ENCODE measurements at places on chromosomes 12 and 14.

DNA sequence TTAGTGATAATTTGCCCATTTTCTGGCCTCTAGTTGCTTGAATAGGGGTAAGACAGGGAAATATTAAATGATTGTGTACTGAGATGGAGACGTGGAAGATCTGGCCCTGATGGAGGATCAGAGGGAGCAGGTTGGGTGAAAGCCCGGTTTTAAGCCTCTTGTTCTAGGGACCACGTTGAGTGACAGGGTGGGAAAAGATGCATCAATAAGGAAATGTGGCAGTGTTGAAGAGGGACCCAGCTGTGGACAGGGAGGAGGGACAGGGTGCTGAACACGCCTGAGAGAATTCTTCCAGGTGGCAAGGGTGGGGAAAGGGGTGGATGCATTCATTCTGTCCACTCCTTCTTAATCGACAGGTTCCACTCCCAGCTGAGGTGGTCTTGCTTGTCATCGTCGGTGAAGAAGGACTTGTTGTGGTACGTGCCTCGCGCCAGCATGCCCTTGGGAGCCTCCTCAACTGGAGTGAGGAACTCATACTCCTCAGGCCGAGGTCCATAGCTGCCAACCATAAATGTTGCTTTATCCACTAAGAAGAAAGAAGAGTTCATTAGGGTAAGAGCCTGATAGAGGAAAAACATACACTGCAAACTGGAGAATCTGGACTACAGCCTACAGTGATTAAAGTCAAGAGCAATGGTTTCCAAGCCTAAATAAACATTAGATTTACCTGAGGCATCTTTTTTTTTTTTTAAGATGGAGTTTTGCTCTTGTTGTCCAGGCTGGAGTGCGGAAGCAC, 4.0 kb upstream of the ERP27 start:
- DNase-seq, result no peak

GRCh38 chr14:21055432-21056117, 2.0 kb upstream of the RNASE8 start:
- no peak for DNase-seq

DNA sequence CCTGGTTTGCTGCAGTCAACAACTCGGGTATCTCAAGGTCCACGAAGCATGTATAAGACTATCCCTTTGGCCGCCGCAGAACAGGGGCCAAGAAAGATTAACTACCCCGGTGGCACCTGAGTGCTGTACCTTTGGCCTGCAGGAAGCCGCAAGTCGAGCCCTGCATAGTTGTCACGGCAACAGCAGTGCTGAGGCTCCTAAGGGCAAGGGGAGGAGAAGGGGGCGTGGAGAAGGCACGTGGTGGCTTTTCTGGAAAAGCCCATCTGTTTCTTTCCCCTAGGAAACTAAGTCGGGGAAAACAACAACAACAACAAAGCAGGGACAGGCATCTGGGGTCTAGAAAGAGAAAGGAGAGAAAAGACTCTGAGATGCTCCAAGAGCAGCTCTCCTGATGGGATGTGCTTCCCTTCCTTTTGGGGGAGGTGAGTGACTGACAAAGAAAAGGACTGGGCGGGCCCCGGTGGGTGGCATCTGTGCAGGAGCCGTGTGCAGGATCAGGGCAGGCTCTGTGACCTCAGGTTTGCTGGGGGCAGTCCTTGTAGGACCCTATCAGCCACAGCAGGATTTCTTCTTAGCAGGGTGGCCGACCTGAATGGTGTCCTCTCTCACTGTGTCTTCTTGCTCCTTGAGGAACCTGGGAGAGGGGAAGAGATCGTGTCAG, 123.9 kb downstream of the PRMT8 start:
- DNase-seq, result no peak

- DNase-seq, result peak; percentile 67
Observed at GRCh38 chr12:67540920-67541624, 107.5 kb upstream of the DYRK2 start.

- DNase-seq, result no peak
Observed at GRCh38 chr12:101969-102878, 35.7 kb downstream of the IQSEC3 start.

DNA sequence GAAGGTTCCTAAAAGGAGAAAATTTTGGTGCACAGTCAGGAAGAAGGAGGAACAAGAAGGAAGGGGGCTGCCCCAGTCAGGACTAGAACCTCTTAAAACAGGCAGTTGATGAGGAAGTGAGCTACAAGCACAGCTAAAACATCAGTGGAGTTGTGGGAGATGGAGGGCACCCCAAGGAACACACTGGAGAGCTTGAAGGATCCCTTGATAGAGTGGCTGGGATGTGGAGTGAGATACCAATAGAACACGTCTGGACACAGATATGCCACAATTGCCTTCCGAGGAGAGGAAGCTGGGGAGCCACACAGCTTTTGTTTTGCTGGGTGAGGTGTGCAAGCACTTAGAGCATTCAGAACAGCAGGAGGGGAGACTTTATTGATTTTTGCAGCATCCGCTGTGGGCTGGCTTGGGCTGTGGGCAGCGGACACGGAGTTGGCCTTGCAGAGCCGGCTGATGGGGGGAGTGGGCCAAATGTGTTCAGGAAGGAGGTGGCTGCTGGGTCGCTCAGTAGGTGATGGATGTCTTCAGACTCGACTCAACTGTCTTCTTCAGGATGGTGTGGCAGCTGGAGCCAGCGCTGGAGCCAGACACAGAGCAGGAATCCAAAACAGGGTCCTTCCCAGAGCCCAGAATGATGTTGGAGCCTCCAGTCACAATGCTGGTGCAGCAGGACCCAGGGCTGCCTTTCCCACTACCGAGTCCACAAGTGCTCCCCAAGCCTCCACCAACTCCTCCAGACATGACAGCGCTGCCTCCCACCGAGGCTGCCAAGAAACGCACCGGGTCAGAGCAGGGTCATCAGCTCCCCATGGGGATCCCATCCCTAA, 4.7 kb upstream of the KRT79 start:
- DNase-seq, result no peak

- DNase-seq, result no peak
Observed at GRCh38 chr14:37145395-37145794, 27.0 kb downstream of the SLC25A21 start.

DNA sequence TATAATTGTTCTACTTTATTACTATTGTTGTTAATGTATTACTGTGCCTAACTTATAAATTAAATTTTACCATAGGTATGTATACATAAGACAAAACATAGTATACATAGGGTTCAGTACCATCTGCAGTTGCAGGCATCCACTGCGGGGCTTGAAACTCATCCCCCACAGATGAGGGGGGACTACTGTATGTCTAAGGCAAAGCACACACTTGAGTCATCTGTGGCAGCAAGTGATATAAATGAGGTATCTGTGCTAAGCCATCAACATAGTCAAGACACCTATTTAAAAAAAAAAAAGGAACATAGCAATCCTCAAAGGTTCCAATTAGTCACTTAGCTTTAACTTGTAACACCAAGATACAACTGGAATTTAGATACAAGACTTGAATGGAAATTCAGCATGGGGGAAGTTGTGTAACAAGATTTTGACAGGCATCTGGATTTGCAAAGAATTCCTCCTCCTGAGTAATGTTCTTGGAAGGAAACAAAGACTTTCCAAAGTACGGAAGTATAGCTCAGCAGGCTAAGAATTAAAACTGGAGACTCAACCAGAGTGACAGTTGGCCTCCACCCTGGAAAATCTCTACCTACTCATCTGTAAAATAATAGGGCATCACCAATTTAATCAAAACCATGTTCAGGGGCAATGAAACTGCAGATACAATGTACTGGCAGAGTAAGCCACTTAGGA, 14.9 kb downstream of the DCAF5 start:
- no peak for DNase-seq

DNA sequence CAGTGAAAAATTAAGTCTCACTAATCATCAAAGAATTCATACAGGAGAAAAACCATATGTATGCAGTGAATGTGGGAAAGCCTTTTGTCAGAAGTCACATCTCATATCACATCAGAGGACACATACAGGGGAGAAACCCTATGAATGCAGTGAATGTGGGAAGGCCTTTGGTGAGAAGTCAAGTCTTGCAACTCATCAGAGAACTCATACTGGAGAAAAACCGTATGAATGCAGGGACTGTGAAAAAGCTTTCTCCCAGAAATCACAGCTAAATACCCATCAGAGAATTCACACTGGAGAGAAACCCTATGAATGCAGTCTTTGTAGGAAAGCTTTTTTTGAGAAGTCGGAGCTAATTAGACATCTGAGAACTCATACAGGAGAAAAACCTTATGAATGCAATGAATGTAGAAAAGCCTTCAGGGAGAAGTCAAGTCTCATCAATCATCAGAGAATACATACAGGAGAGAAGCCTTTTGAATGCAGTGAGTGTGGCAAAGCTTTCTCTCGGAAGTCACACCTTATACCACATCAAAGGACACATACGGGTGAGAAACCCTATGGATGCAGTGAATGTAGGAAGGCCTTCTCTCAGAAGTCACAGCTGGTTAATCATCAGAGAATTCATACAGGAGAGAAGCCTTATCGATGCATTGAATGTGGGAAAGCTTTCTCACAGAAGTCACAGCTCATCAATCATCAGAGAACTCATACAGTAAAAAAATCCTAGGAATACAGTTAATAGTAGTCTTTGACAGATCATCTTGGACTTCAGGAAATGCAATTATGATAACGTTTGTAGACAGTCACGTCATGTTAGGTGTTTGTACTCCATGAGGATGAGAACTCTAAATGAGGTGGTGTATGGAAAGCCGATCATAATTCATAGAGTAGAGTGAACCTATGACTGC, 21.1 kb downstream of the ZNF84 start:
- no peak for DNase-seq

GRCh38 chr12:131007031-131007739, 53.5 kb downstream of the ADGRD1 start:
- DNase-seq, result no peak

- no peak for DNase-seq
Observed at GRCh38 chr12:47835006-47835830, 15.5 kb upstream of the HDAC7 start.

- DNase-seq, result peak; percentile 5
Observed at GRCh38 chr12:13573698-13574321, 377.3 kb downstream of the EMP1 start.

GRCh38 chr14:90805662-90806540, 10.3 kb downstream of the TTC7B start:
- no peak for DNase-seq

DNA sequence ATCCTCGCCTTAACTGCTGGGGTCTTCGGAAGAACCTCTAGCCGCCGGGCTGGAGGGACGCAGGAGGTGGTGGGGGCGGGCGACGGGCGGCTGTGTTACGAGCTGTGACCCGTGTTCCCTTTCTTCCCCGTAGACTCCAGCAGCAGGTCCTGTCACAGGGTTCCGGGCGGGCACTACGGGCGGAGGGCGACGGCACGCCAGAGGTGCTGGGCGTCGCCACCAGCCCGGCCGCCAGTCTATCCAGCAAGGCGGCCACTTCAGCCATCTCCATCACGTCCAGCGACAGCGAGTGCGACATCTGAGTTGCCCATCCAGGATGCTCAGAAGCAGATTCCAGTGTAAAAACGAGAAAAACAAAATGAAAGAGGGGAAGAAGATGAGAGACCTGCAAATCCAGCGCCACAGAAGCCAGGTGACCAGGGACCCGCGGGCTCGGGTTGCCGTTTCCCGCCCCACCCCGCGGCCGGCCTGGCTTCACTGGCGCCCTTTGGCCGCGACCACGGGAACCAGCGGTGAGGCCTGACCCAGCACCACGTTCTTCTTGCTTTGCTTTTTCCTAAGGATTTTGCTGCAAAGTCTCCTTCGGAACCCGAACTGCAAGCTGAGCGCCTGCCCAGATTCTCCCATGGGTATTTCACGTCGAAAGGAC, 2.1 kb downstream of the SIX6 start:
- no peak for DNase-seq

DNA sequence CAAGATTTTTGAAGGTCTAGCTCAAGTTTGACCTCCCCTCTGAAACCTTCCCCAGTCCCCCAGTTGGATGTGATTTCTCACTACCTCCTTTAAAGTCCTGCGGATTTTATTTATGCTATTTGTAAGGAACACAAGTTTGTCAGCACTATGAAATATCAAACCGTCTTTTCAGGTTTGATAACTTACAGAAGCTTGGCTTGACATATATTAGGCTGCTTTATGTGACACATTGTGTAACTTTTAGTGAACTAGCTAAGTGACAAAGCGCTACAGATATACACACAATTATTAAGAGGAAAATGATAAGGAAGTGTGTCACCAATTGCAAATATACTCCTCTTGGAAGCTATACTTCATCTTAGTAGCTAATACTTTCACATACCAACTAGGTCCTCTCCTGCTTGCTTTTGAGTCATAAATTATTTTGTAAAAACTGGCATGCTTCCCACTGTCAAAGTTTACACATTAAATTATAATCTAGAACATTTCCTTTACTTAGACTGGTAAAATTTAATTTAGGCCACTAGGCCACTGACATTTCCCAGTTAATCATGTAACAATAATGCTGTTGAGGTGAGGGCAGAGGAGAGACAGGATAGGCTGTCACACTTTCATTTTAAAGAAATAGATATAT, 149.5 kb downstream of the TMTC3 start:
- no peak for DNase-seq

DNA sequence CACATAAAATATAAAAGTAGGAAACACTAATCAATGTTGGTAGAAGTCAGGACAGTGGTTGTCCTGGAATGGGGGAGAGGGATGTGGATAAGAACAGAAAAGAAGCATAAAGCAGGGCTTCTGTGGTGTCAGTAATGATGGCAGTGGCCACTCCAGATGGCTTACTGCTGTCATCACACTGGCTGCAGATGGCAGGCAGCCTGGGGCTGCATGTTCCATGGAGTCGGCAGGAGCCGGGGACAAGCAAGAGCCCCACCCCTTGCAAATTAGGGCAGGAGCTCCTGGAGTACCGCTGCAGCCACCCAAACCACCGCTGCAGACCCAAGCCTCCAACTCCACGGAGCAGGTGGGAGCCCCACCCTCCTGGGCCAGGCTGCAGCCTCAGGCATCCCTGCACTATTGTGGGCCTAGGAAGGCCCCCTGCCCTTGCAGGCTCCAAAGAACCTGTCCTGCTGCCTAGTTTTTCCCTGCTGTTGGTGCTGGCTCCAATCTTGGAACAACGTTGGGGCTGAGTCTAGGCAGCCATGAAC, 28.8 kb upstream of the SLC5A8 start:
- DNase-seq, result no peak

GRCh38 chr12:6873094-6874014, at the start of gene SPSB2:
Gene SPSB2, minus strand, starts transcription at chr12:6873303. Its CDS starts 402 bp downstream, at chr12:6872901.
- DNase-seq, result no peak

GRCh38 chr12:72272731-72273498, 745 bp downstream of the TRHDE start:
- no peak for DNase-seq

GRCh38 chr12:6936636-6937480, 6.8 kb upstream of the RNU7-1 start:
- no peak for DNase-seq

All from keratinocyte (primary cell).